ENCODE measurements at places on chromosomes 7 and 10. TPM values are rescaled to one million over a fixed set of nuclear protein-coding genes. Genes with fewer than 3 reads are reported as not detected.

CYP3A5 gene
- total RNA-seq: 4.0 TPM

ACBD5 gene
- total RNA-seq: 16.0 TPM

NUTM2B gene
- 0.73 TPM for total RNA-seq

SLC26A5 gene
- total RNA-seq: not detected

SFXN3 gene
- total RNA-seq: 108 TPM

HEPACAM2 gene
- not detected for total RNA-seq

SCART1 gene
- total RNA-seq: 1.6 TPM

LIPJ gene
- 0.73 TPM for total RNA-seq

WEE2 gene
- total RNA-seq: not detected

AKR1C1 gene
- 216 TPM for total RNA-seq

C10orf143 gene
- 0.39 TPM for total RNA-seq

RAPGEF5 gene
- total RNA-seq: 0.37 TPM

HYAL4 gene
- total RNA-seq: not detected

PDZD7 gene
- total RNA-seq: 0.37 TPM

ITGA8 gene
- not detected for total RNA-seq

VAX1 gene
- not detected for total RNA-seq

CHAT gene
- not detected for total RNA-seq

GLI3 gene
- 11.5 TPM for total RNA-seq

WIPF3 gene
- not detected for total RNA-seq

CAV1 gene
- total RNA-seq: 1,206 TPM

VPS37D gene
- total RNA-seq: 2.9 TPM

DIP2C gene
- 12.5 TPM for total RNA-seq

AOC1 gene
- not detected for total RNA-seq

GOT1 gene
- 19.8 TPM for total RNA-seq

GDF10 gene
- total RNA-seq: not detected

ANKRD22 gene
- not detected for total RNA-seq
